ENCODE measurements at places on chromosomes 4 and X.

GRCh38 chrX:154349359-154349935 is 25.0 kb downstream of the FLNA start:
- DNase-seq = no peak

GRCh38 chr4:180054291-180054690 is 2188.9 kb upstream of the TENM3 start:
- DNase-seq = no peak

DNA sequence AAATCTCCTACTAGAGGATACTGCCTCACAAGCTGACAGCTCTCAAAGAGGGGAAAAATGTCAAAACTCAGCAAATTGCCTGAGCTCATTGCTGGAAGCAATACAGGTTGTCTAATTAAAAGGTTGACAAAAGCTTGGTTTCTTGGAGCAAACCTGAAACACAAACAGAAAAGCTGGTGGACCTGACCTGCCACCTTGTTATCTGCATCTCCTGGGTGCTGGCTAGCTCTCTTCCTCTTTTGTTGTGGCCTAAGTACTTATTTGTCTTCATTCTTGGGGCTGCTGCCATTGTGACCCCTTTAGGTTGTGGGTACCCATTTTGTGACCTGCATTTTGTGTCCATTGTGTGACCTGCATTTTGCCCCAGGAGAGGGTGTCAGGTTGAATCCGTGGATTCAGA is 184.5 kb downstream of the KIT start:
- DNase-seq = no peak

- no peak for DNase-seq
Observed at GRCh38 chr4:7714738-7715137, 224.9 kb downstream of the AFAP1 start.

- DNase-seq = no peak
Observed at GRCh38 chrX:121407627-121408026, 360.2 kb downstream of the GLUD2 start.

DNA sequence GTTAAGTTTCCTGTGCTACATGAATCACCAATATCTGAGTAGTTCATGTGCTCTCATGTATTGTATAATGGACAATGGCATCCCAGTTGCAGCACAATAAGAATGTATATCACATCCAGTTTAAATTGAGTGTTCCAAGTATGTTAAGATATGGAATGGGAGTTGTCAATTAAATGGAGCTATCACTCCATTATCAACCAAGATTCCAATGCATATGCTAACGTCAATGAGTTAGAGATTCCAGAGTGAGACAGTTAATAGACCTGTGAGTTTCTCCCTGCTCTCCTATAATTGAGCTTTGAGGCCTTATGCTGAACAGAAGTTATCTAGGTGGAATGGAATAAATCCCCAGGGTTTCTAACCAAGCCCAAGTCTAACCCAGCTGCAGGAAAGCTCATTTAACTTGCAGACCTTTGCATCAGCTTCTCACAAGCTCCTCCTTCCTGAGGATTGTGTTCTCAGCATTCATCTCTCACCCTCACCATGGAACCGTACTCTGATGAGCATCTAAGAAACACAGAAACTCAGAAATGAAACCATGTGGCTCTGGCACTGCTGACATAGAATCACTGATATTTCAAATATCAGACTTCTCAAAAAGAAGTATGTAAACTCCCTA is 84.8 kb downstream of the TIGD2 start:
- DNase-seq = no peak

DNA sequence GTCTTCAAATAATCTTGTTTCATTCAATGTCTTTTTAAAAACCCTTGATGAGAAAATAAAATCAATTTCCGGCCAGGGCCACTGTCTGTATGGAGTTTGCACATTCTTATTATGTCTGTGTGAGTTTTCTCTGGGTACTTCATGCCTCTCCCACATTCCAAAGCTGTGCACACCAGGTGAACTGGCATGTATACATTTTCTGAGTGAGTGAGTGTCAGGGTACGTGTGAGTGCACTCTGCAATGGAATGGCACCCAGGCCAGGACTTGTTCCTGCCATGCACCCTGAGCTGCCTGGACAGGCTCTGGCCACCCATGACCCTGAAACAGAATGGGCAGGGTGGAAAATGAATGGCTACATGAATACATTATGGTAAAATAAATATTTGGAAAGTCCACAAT is 61.3 kb downstream of the UBE2NL start:
- DNase-seq = no peak

GRCh38 chr4:2363951-2364653 is 54.3 kb downstream of the ZFYVE28 start:
- no peak for DNase-seq

GRCh38 chrX:110442635-110443034 is 84.0 kb downstream of the RTL9 start:
- no peak for DNase-seq

DNA sequence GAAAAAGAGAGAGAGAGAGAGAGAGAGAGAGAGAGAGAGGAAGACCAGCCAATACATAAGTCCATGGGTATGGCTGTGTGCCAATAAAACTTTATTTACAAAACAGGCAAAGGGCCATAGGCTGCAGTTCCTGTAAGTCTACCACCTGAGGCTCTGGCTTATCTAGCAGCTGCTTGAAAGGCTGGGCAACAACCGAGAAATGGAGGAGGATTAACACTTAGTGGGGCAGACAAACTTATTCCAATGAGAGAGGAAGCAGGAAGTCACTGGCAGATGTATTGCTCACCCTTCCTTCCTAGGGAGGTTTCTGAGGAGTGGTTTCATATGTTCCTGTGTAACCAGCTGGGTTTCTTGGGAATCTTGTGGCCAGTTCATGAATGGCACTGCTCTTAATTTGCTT is 4.7 kb upstream of the GPR143 start:
- peak; percentile 44 for DNase-seq

GRCh38 chrX:40031911-40032310 is 65.8 kb downstream of the BCOR start:
- no peak for DNase-seq

DNA sequence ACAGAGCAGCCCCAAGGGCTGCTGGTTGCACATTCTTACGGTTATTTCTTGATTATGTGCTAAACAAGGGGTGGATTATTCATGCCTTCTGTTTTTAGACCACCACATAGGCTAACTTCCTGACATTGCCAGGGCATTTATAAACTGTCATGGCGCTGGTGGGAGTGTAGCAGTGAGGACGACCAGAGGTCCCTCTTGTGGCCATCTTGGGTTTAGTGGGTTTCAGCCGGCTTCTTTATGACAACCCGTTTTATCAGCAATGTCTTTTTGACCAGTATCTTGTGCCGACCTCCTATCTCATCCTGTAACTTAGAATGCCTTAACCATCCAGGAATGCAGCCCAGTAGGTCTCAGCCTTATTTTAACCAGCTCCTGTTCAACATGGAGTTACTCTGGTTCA is 212.4 kb upstream of the GRID2 start:
- DNase-seq = no peak

DNA sequence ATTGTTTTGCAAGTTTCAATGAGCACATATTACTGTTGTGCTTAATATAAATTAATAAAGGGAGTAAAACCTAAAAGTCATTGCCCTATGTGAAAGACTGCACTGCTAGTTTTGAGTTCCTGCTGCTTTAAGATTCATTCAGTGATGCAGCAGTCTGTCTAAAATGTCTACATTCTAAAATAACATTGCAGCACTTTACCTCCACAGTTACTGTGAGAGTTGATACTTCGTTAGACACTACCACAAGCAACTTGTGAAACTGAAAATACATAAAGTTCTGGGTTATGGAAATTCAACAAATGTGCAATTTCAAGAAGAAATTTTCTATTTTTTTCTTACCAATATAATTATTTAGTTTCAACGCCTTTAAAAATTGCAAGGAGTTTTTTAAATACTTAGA is 1175.2 kb upstream of the DIAPH2 start:
- DNase-seq = no peak

- no peak for DNase-seq
Observed at GRCh38 chr4:78534286-78534955, 17.1 kb upstream of the ANXA3 start.

- no peak for DNase-seq
Observed at GRCh38 chr4:110091434-110092140, 106.8 kb downstream of the ELOVL6 start.

DNA sequence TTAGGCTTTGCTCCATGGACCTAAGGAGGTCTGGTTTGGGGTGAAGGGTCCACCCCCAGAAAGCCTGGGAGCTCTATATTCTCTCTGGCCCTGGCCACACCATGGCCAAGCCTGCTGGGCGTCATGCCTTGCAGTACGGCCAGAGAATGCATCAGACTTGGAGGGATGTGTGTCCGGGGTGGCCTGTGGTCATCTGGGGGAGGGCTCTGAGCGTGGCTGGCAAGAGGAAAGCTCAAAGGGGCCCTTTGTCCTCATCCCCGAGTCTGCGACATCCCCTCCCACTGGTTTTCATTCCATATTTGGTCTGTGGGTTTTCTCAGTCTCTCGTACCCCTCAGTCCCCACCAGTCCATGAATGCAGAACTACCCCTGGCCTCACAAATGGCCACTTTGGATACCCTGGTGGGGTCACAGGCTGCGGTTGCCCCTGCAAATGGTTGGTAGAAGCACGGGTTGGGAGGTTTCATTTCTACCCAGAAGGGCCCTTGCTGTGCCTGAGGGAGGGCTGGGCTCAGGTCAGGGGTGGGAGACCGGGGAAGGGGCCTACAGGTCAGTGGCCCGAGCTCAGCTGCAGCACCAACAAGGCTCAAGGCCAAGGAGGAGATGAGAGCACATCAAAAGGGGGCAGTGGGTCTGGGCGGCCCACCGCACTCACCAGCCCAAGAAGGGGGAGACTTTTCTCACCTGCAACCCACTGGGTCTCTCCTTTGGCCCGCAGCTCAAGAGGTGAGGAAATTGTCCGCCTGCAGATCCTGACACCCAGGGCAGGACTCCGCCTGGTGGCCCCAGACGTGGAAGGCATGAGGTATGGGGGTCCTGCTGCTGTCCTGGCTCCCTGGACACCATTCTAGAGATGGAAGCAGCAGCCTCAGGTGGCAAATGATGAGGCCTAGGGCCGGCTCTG is 30.2 kb downstream of the ZNF185 start:
- DNase-seq = no peak

DNA sequence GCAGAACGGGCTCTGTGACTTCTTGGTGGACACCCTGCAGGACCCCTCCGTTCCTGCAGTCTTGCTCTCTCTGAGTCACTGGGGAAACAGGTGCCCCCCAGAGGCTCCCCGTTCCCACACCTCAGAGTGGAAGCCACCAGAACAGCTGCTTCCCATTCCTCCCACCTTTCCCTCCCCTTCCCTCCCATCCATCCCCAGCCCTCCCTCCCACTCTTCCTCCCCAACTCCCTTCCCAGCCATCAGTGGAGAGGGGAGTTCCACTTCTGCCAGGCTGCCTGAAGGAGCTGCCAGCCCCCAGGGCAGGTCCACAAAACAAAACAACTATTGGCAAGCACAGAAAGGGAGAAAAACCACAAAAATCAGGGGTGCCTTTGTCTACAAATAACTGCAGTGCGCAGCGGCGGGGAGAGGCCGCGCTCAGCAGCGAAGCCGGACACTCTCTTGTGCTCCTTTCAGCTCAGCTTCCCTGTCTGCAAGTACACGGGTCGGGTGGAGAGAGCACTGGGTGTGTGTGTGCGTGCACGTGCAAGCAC is 8.1 kb downstream of the SSR4 start:
- DNase-seq = no peak

- DNase-seq = no peak
Observed at GRCh38 chr4:37881811-37882210, 9.1 kb upstream of the TBC1D1 start.

- no peak for DNase-seq
Observed at GRCh38 chrX:63765712-63766111, 19.3 kb downstream of the ARHGEF9 start.

DNA sequence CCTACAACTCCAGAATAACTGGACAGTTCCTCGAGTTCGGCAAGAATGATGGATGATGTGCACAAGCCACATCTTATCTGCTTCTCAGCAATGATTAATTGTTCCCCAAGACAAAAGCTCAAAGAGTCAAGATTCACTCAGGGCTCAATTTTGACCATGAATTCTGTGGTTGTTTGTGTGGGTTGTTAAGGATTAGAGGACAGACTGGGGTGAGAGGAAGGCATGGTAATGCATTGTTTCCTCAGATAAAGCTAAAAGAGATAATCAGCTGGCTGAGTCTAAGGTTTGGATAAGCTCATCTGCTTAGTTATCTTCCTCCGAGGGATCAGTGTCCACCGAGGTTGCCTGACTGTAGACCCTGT is 161.0 kb downstream of the CPEB2 start:
- DNase-seq = no peak

GRCh38 chrX:125627676-125628075 is 308.0 kb downstream of the TEX13C start:
- no peak for DNase-seq

DNA sequence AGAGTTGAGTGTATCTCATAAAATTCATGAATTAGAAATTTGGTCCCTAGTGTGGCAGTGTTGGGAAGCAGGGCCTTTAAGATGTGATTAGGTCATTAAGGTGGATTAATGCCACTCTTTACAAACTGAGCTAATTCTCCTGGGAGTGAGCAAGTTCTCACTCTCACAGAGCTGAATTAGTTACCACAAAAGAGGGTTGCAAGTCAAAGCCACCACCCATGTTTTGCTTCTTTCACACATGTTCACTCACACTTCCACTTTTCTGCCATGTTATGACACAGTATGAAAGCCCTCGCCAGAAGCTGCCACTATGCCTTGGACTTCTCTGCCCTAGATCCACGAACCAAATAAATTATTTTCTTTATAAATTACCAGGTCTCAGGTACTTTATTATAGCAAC is 332.1 kb downstream of the ARAP2 start:
- no peak for DNase-seq

- DNase-seq = no peak
Observed at GRCh38 chrX:133290076-133290475, 71.9 kb upstream of the TFDP3 start.

DNA sequence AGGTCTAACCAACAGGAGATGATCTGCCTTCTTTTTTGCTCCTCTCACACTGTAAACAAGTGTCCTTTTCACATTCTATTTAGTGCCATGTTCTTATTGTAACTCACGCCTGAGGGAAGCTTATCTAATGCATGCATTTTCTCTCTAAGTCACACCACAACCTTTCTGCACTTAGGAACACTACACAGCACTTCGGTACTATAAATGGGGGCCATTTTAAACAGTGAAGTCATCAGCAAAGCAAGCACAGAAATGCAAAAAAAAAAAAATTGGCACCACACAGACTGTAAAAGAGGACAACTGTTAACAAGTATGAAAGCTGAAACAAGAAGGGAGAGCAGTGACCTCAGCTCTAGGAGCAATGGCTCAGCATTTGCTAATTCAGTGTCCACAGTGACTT is 45.2 kb downstream of the PRSS12 start:
- no peak for DNase-seq

GRCh38 chr4:139898293-139898692 is 232.7 kb downstream of the MGST2 start:
- no peak for DNase-seq
